ENCODE measurements at places on chromosomes 7 and 10.

- no peak for DNase-seq
These were observed 11.5 kb upstream of the DLD start for GRCh38 chr7:107879400-107880035.

DNA sequence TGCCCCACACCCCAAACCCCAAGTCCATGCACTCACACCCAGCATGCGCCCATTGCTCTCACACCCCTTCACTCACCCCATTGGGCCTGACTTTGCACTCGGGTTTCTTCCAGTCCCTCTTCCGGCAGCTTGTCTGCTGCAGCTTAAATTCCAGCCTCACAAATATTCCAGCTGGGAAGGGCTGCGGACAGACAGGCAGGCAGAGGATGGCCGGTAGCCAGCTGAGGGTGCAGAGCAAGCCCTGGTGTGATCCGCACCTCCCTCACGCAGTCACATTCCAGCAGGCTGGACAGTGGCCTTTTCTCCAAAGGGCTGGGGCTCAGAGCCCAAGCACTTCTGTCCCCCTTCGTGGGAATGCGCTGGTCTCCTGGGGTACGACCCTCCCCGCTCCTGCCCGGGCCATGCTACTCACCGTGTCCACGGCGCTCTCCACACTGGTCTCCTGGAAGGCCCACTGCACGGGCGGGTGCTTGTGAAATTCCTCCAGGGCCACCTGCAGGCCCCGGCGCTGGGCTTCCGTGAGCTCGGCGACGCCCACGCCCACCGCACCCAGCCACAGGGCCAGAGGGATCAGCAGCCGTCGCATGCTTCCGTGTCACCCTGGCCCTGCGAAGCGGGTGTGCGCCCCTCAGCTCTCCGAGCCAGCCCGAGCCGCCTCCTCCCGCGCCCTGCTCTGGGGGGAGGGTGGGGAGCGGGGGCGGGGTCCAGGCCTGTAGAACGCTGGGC is 1.2 kb downstream of the RARRES2 start:
- no peak for DNase-seq

GRCh38 chr7:8536431-8536830 is 103.0 kb downstream of the NXPH1 start:
- no peak for DNase-seq

DNA sequence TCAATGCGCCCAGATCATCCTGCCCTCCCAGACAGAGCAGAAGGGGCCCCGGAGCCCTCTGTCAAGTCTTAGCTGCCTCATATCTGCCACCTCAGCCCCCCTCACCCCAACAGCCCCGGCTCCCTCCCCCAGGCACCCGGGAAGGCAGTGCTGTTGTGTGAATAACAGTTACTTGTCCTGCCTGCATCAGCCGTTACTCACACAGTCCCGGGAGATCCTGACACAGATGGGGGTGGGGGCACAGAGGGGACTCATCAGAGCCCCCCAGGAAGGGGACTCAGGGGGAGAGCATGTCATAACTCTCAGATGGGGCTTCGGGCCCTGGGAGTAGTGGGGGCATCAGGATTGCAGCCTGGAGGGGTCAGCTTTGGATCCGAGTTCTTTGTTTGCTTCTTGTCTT is 12.4 kb upstream of the SERPINE1 start:
- no peak for DNase-seq

GRCh38 chr7:711093-711921 is 15.2 kb upstream of the DNAAF5 start:
- DNase-seq, result no peak

GRCh38 chr10:129790715-129791446 is 173.2 kb downstream of the EBF3 start:
- no peak for DNase-seq

GRCh38 chr7:155874411-155874810 is 62.1 kb upstream of the SHH start:
- DNase-seq, result no peak

DNA sequence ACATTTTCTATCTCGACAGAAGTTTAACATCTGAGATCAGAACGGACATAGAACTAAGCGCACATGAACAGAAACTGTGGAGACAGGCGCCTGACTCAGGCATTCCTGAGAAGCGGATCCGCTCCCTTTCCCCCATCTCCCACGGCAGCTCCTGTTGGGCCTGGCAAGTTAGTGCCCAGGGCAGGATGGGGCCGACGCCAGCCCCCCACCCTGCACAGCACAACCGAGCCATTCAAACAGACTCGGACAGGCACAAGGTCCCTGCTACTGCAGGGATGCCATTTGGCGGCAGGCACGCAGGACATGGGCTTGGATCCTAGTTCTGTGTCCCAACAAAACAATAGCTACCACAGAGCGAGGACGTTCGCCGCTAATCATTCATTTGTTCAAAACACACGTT is 271.8 kb downstream of the USP6NL start:
- no peak for DNase-seq

DNA sequence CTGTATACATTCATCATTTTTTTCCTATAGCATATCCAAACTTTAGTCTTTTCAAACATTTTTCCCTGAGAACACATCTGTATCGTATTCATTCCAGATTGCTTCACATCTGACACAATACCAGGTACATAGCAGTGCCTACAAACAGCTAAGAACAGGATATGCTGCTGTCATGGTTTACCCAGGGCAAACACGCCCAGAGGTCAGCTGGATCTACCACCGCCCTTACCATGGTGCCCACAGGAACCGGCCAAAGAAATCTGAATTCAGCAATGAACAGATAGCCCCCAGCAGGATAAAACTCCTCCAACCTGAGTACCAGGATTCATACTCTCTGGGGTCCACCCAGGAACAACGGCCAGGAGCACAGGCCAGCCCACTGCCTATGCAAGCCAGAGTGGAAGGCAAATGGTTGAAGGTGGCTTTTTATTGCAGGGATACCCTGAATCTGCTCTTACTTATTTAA is 43.0 kb downstream of the TNS3 start:
- no peak for DNase-seq

DNA sequence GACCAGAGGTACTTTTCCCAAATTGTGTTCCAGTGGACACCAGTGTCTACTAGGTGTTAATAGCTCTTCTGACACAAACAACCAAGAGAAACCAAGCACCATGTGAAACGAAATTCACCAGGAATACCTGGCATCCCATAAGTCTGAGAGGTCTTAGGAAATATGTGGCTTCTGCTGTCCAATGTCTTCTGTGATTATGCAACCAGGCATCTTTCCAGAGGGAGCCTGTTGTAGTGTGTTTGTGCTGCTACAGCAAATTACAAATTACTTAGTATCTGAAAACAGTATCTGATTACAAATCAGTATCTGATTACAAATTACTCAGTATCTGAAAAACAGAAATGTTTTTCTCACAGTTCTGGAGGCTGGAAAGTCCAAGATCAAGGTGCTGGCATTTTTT is 133.6 kb upstream of the NPVF start:
- no peak for DNase-seq

DNA sequence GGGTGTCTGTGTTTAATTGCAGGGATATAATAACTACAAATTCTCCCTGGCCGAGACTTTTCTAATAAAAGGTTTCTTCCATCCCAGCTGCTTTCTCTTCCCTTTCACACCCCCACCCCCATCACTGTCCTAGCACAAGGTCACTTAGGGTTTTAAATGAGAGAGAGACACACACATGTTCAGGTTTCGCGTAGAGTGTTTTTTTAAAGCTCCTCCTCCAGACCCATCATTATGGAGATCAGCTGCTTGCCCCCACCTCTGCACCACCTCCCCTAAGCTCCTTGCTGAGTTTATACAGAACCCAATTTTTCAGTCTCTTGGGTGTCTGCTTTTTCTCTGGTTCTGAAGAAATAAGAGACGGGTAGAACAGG is 18.6 kb downstream of the LRMDA start:
- no peak for DNase-seq

GRCh38 chr10:76736815-76737618 is 900.6 kb downstream of the KCNMA1 start:
- DNase-seq, result no peak

- no peak for DNase-seq
These were observed 380.7 kb downstream of the DNAJB6 start for GRCh38 chr7:157717211-157718174.

- DNase-seq, result no peak
These were observed 581 bp downstream of the PTPRZ1 start for GRCh38 chr7:121873289-121874194.

DNA sequence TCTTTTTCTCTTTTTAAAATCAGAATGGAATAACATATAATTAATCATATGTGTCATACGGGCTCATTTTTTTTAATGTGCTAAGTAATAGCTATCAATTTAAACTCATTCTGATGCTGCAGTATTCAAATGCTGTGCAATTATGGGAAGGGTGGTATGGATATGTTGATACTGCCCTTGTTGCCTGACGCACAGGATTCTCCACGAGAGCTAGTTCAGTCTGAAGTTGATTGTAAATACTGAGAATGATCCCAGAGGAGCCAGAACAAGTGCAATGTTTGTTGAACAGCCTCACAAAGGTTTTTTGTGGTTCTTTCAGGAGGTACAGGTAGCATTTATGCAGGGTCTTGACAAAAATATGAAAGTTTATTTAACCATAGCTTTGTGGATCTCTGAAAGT is 13.4 kb downstream of the NPY start:
- DNase-seq, result no peak

DNA sequence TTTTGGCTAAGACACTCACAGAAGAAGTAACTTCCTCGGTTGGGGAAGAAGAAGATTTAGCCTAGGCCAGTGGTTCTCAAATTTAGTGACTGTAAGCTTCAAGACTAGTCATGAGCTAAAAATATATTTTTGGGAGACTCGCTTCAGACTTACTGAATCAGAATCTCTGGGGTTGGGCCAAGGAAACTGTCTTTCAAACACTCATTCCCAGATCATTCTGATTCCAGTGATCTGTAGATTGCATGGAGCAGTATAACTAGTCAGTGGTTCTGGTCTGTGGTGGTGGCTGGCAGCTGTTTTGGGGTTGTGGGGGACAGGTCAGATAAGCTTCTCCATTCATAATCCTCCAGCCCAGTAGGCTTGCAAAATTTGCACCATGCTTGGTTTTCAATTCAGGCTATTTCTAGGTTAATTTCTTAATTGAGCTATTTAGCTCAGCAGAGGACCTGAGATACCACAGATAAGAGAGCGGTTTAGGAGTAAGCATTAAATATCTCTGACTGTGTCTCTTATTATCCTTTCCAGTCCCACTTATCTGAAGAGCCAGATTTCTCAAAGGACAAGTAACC is 3.8 kb upstream of the KAT6B start:
- no peak for DNase-seq

- no peak for DNase-seq
These were observed 53.5 kb downstream of the EXOC6 start for GRCh38 chr10:92901819-92902251.

DNA sequence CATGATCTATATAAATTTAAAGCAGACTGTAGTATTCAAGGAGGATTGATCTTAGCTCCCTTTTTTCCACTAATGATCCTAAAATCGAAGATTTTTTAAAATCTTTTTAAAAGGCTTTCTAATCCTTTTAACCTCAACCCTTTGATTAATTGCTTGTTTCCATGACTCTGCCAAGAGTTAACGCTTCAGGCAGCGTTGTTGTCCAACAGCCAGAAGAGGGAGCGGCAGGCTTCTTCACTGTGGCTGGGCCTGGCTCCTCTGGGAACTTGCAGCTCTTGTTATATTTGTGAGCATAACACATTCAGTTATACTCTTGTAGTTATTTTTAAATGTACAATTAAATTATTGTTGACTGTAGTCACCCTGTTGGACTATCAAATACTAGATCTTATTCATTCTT is 26.3 kb downstream of the CRCP start:
- no peak for DNase-seq

DNA sequence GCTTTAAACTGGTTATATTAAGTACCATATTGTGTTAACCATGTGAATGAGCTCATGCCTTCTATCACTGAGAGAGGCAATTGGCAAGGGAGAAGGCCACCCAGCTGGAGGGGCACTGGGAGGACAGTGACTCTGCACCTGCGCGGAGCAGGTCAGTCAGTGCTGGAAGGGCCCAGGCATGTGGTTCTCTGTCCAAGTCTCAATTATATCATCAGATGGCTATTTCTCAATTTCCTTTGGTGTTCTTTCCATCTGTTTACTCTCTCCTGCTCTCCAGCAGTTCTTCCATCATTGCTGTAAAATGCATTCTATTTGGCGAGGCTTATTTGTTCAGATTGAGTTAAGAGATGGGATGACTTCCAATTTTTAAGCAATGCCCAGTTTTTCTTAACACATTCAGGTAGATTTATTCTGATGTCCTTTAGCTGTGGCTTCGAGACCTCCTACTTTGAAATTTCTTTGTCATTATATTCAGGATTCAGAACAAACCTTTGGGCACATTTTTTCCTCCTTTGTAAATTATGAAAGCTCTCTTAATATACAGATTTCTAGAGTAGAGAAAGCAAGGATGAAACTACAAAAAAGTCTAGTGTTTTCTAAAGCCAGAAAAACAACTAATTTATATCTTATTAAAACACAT is 159.3 kb downstream of the BMPER start:
- DNase-seq, result no peak

GRCh38 chr7:130346177-130346905 is 1.7 kb downstream of the CPA5 start:
- DNase-seq, result no peak

DNA sequence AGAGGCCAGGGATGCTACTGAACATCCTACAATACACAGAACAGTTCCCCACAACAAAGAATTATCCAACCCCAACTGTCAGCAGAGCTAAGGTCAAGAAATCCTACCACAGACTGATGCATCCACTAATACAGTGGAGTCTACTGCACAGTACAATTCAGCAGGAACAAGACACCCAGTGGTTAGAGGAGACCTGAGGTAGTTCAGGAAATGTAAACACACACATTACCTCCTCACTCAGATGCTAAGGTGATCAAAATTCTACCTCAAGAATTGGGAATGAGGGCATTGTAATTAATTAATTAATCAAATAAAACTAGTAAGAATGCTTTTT is 91.4 kb downstream of the ZFAND4 start:
- DNase-seq, result no peak

DNA sequence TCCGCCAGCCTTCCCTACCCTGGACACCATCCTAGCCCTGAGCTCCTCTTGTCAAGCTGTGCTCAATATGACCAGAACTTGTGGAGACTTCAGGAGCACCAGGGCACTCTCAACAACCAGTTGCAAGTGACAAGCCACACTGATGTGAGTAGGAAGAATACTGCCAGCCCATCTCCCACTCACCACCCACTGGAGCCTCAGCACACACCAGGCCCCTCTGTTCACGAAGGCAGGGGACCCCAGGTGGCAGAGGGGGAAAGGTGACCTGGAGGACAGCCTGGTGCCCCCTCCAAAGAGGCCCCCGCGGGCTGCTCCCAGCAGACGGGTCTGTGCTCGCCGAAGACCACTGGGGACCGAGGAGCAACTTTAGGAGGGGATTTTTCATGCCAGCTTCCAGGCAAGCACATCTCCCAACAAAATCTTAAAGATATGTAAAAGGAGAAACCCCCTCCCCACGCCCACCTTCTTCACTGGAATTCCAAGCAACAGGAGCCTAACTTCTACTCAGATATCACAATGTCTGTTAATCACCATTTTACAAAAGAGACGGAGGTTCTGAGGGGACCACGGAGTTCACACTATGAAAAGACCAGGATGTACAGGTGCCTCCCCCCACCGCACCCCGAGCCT is 1.0 kb downstream of the MMD2 start:
- DNase-seq, result no peak

DNA sequence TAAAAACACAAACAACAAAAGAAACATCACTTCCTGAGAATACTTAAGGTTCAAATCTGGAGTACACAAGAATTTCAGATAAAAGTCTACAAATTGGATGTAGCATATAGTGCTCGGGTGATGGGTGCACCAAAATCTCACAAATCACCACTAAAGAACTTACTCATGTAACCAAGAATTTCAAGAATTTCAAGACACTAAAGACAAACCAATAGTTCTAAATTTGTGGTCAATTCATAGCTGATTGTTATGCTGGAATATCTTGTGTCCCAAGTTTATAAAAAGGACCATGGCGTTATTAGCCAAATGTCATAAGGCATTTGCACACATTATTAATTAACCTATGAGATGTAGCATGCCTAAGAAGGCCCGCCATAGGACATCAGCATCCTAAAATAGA is 1204.1 kb upstream of the AUTS2 start:
- no peak for DNase-seq
